ENCODE measurements at places on chromosomes 11 and 22.

GRCh38 chr22:44328762-44329161, 16.0 kb upstream of the SHISAL1 start:
- no peak for DNase-seq

GRCh38 chr11:3205261-3206155, 13.1 kb downstream of the MRGPRG start:
- DNase-seq, result no peak

- DNase-seq, result no peak
Measured at GRCh38 chr22:41445129-41446056, 1.2 kb downstream of the TOB2 start.

- no peak for DNase-seq
Measured at GRCh38 chr22:25742918-25743708, 1.1 kb downstream of the MYO18B start.

- no peak for DNase-seq
Measured at GRCh38 chr22:42623756-42624441, 9.2 kb upstream of the POLDIP3 start.

DNA sequence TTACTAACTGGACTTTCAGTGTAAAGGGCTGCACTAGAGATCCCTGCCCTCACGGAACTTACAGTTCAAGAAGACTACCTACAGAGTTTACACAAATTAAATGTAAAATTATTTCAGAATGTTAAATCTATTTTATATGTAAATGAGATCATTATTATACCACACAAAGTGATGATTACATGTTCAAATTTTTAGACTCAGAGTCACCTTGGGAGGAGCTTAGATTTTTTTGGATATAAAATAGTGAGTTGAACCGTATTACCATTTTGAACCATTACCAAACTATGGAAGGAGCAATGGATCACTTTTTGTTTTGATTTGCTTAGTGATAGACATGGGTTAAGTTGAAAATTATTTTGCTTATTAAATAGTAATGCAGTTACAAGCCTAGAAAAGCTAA, 1.6 kb downstream of the IPO7 start:
- DNase-seq, result no peak

DNA sequence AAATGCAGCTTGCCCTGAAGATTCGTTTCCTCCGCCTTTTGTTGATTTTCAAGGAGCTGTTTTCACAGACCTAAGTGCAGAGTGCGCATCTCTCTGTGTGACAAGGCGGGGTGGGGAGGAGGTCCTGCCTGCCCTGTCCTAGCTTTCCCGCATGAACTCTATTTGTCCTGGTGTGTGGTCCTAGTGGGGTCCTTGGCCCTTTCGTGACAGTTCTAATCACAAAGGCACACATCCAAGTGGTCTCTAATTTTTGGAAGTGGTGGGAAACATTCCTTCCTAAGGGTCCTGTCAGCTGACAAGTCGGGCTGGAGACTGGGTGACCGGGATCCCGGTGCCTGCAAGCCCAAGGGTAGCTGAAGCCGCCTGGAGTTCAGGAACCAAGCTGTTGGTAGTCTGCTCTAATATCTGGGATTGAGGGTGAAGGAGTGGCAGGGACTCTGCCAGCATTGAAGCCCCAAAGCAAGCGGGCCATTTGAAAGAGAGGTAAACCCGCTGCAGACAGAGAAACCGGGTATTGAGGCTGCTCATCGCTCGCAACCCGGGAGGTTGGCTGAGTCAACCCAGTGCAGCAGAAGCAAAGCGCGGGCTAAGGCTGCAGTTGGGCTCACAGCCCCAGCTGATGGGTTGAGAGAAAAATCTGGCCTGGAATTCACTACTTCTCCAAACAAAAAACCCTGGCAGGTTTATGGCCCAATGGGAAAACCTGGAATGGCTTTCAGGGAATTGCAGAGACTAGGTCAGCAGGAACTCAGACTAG, 28.1 kb upstream of the FBXO3 start:
- DNase-seq, result no peak

GRCh38 chr11:87369888-87370287, 332.2 kb downstream of the TMEM135 start:
- DNase-seq, result no peak

DNA sequence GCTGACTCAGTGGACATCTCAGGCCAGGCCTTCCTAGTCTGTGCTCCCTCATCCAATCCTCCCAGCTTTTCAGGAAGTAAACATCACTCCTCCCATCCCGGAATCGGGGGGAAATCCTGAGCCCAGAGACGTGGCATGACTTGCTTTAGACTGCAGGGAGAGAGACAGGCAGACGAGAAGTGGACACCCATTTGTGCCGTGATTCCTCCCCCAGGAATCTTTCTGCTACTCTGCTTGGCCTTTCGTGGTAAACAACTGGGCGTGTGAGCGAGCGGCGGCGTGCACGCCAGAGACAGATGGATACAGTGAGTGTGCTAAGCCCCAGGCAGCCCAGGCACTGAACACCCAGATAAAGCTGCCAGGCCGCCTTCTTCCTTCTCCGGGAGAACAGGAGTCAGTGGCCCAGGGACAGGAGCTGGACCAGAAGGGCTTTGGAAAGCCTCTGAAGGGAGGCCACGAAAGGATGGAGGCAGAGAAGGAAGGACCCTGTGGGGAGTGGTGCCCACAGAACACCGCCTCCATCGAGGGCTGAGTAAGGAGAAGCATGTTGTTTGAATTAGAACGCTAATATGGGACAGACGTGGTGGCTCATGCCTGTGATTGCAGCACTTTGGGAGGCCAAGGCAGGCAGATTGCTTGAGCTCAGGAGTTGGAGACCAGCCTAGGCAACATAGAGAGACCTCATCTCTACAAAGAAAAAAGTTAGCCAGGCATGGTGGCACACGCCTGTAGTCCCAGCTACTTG, 53.0 kb upstream of the PRR5 start:
- DNase-seq, result no peak

GRCh38 chr22:19659805-19660345, 54.4 kb upstream of the SEPTIN5 start:
- DNase-seq, result peak; percentile 50

GRCh38 chr11:9473408-9473807, 12.6 kb downstream of the ZNF143 start:
- DNase-seq, result no peak

DNA sequence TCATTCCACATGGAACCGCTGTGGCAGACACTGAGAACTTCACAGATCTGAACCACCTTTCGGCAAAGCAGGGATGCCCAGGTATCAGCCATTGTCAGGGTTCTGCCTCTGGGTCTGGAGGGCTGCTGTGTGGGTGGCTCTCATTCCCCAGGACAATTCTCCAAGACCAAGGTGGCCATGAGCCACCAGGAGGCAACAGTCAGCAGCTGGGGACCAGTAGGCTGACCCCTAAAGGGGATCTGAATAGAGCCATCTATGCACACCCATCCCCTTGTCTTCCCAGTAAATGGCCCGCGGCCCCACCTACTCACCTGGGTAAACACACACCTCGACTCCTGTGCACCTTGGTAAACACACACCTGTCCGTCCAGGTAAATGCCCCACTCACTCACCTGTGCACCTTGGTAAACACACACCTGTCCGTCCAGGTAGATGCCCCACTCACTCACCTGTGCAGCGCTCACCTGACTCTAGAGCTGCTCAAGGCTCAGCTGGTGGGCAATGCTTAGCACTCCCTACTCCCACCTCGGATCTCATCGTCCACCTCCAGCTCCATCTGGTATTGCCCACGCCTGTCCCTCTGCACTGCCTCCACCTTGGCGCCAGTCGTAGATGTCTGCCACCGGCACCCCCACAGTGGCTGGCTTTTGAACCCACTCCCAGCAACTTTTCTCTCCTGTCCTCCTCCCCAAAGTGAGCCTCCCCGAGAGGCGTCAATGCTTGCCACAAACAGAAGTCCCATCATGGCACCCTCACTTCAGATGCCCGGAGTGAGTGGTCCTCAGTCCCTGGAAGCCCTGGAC, 10.2 kb downstream of the SLC25A1 start:
- DNase-seq, result no peak

- DNase-seq, result no peak
Measured at GRCh38 chr11:59669611-59670009, 773 bp upstream of the PATL1 start.

DNA sequence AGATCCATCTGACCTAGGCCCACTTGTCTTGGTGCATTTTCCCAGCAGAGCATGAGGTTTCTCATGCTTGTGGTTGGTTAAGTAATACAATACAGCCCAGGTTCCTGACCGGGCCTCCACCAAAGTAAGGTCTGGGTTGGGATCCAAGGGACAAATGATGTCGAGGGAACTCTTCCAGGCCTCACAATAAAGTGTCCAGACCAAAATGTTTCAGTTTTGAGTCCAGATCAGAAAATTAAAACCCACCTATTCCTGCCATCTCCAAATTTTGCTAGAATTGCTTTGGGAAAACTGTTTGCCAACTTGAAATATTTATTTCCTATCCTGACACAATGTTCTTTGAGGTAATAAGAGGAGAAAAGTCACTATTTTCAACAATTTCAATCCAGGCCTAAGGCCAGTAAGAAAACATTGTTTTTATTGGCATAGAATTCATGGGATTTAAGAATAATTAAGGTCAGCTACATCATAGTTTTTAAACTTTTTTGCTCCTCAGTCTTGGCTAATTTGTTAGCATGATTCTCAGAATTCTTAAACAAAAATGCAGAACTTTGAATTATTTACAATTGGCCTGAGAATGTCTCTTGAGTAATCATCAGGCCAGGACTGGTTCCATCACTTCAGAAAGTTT, 51.4 kb downstream of the ME3 start:
- no peak for DNase-seq

GRCh38 chr11:95156916-95157541, 67.4 kb downstream of the ENDOD1 start:
- no peak for DNase-seq

- peak; percentile 32 for DNase-seq
Measured at GRCh38 chr22:48368975-48369525, 1458.6 kb downstream of the BRD1 start.

DNA sequence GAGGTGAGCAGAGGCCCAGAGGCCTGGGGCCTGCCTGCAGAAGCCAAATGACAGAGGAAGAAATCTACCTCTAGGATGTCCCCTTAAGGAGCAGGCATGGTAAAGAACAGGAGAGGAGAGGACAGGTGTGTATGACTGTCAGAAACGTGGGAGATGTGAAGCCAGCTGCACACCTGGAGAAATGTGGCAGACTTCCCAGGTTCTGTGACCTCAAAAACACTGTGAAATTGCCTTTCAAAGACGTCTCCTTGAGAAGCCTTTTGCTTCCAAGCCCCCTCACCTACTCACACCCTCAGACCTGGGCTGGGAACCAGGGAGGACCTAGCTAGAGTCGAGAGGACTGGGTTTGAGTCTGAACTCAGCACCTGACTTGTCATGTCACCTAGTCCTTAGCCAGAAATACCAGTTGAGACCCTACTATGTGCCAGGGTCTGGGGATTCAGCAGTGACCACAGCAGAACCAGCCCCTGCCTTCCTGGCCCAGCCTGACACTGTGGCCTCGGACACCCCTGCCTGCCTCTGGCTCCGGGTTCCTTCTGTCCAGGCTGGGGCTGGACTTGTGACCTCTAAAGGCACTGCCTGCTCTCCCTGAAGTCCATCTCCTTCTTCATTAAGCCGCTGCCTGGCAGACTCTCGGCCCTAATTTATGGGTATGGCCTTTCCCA, 5.6 kb downstream of the TPBGL start:
- DNase-seq, result no peak

- DNase-seq, result no peak
Measured at GRCh38 chr11:77548552-77549445, 41.0 kb upstream of the AQP11 start.

DNA sequence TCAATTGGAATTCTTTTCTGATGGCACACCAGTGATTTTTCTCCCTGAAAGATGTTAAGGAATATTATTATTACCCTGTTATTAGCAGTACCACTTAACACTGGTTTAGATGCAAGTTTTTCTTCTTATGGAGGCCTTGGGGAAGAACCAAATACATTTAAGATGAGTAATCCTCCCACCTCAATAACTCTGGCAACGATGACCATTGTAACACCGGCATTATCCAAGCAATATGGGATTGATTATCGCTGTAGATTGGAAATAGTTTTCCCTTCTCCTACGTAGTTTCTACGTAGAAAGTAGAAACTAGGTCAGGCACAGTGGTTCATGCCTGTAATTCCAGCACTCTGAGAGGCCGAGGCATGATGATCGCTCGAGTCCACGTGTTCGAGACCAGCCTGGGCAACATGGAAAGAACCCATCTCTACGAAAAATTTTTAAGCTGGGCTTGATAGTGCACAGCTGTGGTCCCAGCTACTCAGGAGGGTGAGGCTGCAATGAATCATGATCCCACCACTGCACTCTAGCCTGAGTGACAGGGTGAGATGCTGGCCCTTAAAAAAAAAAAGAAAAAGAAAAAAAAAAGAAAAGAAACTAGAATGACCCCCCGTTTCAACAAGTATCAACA, 45.5 kb downstream of the PACSIN2 start:
- no peak for DNase-seq

DNA sequence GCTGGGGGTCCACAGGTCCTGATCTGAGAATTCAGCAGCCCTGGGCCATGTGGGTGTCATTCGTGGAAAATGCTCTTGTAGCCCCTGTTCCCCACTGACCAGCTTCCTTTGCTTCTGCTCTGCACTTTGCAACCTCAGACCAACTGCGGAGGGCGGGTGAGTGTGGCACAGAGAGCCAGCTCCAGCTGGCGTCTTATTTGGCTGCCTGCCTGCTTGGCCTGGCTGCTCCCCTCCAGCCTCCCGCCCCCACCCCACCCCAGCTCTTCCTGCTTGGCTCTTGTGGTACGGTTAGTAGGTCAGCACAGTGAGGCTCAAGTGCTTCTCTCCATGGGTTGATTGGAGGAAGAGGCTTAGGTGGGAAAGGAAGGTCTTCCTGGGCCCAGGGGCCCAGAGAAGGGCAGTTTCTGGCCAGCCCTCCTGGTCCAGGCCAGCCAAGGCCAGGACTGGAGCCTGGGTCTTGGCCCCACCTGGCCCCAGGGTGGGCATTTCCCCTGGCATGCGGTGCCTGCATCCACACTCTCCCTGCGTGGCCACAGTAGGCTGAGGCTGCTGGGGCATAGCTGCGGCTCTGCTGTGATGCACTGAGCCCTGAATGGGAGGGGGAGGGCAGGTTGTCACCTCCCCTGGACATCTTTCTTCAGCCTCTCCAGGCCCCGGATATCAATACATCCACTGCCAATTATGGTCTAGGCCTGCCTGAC, 26.5 kb downstream of the MYO7A start:
- no peak for DNase-seq

DNA sequence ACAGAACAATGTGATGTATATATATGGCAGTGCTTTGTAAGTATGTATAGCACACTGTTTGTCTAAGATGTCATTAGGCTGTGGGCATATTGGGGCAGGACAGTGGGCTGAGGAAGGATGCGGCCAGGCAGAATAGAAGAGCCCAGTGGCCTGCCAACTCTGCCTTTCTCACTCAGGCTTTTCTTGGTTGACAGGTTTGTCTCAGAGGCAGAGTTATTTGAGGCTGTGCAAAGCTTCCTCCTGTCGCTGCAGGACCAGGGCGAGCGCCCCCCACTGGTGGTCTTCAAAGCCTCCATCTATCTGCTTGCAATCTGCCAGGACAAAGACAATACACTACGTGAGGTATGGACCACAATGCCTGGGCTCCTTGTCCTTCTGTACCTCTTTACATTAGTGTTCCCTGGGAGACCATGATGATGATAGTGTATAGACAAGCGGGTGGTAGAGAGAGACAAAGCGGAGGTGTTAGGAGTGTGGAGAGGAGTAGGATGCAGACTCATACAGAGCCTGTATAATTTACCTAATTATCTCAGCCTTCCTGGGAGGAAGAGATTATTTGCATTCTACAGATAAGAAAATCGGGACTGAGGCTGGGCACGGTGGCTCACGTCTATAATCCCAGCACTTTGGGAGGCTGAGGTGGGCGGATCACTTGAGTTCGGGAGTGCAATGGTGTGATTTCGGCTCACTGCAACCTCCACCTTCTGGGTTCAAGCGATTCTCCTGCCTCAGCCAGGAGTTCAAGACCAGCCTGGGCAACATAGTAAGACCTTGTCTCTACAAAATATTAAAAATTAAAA, 37.3 kb upstream of the CCDC134 start:
- no peak for DNase-seq

Data from type B pancreatic cell (in vitro differentiated cells).